Liver (tissue), 10 donors: ENCODE measurements at places on chromosomes 5 and 9.

- no peak overlapping the region for H3K4me3 ChIP-seq
- H3K4me1 ChIP-seq: no peaks in the 10 kb centered on the region
- H3K27me3 ChIP-seq: no peaks in the 10 kb centered on the region
- H3K27ac ChIP-seq: no peak overlapping the region
Measured at GRCh38 chr5:9207817-9208418, 338.0 kb downstream of the SEMA5A start.

DNA sequence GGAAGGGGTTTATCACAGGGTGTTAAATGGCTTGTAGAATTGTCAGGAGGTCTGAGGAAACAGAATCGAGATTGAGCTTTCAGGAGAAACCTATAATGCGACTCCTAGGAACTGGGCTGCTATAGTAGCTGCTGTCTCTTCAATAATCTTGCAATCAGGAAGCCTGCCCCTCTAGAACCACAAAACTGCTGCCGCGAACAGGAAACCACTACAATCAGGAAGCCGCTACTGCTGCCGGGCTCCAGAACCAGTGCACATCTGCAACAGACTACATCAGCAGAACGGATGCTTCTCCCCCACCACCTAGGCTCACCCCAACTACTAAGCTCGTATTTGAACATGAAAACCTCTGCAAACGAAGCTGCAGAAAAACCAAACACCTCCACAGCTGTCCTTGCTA lies 31.6 kb downstream of the TNFSF8 start:
- peaks cover 7% of the 10 kb centered on the region for H3K4me1 ChIP-seq
- DNase-seq: no peak
- H3K27ac ChIP-seq: no peak overlapping the region
- no peak overlapping the region for H3K4me3 ChIP-seq

DNA sequence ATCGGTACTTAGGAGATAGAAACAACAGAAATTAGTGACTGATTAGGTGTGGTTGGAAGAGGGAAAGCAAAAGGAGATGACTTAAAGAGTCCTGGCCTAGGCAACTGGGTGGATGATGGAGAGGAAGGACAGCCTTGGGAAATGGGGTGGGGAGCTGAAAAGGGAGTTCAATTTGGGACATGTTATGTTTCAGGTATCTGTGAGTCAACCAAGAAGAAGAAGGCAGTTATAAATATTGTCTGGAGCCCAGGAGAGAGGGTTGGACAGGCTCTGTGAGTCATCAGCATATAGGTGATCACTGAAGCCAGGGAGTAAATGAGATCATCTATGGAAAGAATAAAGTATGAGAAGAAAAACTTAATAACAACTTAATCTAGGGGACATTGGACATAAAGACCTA lies 357.7 kb downstream of the NPR3 start:
- no peaks in the 10 kb centered on the region for H3K36me3 ChIP-seq
- no peak for DNase-seq
- H3K27me3 ChIP-seq: no peaks in the 10 kb centered on the region
- no peak overlapping the region for H3K27ac ChIP-seq

DNA sequence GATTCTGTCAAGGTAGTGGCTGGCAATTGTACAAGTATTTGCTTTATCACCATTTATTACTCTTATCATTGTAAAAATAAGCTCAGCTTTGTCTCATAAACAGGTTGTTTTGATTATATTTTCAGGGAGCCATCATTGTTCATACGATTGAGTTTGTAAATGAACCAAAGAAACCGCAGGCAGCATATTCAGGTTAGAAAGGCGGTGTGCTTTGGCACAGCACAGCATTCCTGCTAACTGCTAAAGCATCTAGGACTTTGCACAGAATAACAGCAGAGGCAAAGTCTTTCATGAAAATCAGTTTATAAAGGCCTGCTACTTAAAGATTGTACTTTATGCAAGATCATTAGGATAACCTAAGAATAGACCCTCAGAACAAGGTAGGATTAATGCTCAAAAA lies 281.5 kb upstream of the SLC24A2 start:
- no peak for DNase-seq
- H3K4me3 ChIP-seq: no peak overlapping the region
- H3K36me3 ChIP-seq: no peaks in the 10 kb centered on the region
- no peaks in the 10 kb centered on the region for H3K4me1 ChIP-seq
- no peaks in the 10 kb centered on the region for H3K27me3 ChIP-seq

DNA sequence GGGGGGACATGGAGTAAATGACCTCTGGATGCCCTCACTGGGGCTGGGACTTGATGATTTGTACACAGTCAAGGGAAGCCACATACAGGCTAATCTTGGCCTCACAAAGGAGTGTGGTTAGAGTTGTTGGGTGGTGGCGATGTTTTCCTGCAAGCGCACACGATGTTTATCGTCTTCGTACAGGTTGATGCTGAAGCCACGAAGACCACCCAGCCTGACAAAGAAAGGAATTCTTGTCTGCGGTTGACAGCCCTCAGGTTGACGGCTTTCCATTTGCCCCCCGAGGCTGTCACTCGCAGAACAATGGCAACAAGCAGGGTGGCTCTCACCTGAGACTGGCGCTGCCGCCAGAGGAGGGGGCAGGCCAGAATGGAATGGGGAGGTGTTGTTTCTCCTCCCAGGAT lies 14.1 kb upstream of the XPA start:
- no peaks in the 10 kb centered on the region for H3K36me3 ChIP-seq
- no peaks in the 10 kb centered on the region for H3K27me3 ChIP-seq
- no peak overlapping the region for H3K4me3 ChIP-seq
- no peaks in the 10 kb centered on the region for H3K4me1 ChIP-seq
- no peak for DNase-seq

DNA sequence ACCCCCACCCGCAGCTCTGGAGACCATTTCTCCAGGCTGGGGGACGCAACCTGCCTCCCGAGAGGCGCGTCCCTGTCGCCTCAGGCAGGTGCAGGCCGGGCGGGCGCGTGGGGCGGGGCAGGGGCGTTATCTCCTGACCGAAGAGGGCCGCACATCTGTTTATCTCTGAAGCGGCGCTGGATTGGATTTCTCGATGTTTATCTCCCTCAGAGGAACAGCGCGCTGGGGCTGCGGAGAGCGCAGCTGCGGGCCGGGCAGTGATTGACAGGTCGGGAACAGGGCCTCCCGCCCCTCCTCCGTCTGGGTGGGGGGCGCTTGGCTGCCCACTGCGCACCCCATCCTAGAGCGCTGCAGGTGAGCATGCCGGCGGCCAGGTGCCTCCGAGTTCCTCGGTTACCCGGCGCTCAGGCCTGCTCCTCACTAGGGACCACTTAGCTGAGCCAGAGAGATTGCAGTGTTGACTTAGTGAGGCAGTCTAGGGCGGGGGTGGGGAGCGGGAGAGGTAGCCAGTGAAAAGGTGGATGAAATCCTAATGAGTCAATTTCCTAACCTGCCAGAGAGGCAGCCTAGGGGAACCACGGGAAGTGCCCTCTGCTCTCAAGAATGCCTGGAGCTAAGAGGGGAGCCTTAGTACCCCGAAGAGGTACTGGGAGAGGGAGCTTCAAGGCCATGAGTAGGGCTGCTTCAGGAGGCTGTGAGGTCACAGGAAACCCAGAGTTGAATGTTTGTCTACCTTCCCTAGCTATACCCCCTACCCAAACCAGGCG lies 39.6 kb upstream of the TIFAB start:
- H3K27ac ChIP-seq: no peak overlapping the region
- no peak for DNase-seq
- H3K4me3 ChIP-seq: no peak overlapping the region
- H3K36me3 ChIP-seq: no peaks in the 10 kb centered on the region
- peaks cover 2% of the 10 kb centered on the region for H3K27me3 ChIP-seq
